ENCODE measurements at places on chromosomes 4 and X. TPM values are rescaled to one million over a fixed set of nuclear protein-coding genes. Genes with fewer than 3 reads are reported as not detected.

Gene GPR173
- not detected for total RNA-seq

Gene HTRA3
- total RNA-seq, result not detected

GRCh38 chr4:89914609-89915550 lies 20.2 kb downstream of the MMRN1 start:
- peak; percentile 1 for DNase-seq

Gene MID1IP1
- 78.5 TPM for total RNA-seq

DNA sequence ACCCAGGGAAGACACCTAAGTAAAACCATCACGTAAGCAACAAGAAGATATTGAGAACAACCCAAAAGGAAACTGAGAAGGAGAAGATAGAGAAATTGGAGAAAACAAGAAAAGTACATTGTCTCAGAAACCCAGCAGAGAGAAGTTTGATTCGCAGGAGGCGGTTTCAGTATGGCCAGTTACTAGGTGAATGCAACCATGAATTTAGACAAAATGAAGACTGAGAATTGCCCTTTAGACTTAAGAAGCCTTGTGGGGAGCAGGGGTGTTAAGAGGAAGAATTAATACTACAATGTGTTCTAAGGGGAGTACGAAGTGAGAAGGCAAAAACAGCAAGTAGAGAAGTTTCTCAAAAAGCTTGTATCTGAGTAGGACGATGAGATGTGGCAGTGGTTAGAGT lies 229.3 kb upstream of the NEIL3 start:
- DNase-seq, result no peak

GRCh38 chr4:123856689-123857545 lies 460.3 kb downstream of the SPRY1 start:
- no peak for DNase-seq

DNA sequence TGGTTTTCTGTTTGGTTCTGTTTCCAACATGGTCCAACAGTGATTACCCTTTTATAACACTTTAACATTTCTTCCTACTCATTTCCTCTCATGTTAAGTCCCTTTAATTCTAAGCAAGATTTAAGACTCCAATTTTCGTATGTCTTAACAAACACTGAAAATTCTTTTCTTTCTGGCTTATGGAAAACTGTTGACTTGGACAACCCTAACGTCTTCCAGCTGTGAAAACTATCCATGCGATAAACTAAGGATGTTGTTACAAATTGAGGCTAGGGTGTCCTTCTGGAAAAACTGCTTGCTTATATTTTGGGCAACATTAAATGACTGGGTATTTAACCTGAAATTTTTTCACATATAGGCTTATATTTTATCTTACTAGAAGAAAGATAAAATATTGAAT lies 33.9 kb upstream of the RTL3 start:
- DNase-seq, result no peak

GRCh38 chr4:130659320-130659719 lies 1563.4 kb downstream of the C4orf33 start:
- no peak for DNase-seq

GRCh38 chr4:86565651-86566050 lies 28.5 kb upstream of the PTPN13 start:
- no peak for DNase-seq

GRCh38 chr4:28469387-28469786 lies 1608.7 kb downstream of the STIM2 start:
- DNase-seq, result no peak

Gene LIMCH1
- 241 TPM for total RNA-seq

DNA sequence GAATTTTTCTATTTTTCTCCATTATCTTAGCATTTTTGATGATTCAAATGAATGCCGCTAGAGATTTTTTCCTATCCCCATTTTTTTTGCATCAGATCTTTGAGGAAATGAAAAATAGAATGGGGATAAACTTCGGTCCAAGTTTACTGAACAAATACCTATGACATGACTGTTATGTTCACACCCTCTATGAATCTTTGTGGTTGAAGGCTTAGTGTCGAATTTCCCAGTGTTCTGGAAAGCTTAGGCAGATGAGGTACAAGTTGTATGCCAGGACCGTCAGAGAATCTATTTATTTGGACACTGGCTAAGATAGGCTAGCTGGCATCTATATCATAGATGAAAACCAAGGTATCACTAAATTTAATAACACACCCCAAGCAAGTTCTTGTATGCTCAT lies 123.4 kb downstream of the SPCS3 start:
- DNase-seq, result peak; percentile 54

GRCh38 chrX:50495616-50496015 lies 25.0 kb upstream of the DGKK start:
- DNase-seq, result no peak

Gene SMIM10
- total RNA-seq, result 11.8 TPM

DNA sequence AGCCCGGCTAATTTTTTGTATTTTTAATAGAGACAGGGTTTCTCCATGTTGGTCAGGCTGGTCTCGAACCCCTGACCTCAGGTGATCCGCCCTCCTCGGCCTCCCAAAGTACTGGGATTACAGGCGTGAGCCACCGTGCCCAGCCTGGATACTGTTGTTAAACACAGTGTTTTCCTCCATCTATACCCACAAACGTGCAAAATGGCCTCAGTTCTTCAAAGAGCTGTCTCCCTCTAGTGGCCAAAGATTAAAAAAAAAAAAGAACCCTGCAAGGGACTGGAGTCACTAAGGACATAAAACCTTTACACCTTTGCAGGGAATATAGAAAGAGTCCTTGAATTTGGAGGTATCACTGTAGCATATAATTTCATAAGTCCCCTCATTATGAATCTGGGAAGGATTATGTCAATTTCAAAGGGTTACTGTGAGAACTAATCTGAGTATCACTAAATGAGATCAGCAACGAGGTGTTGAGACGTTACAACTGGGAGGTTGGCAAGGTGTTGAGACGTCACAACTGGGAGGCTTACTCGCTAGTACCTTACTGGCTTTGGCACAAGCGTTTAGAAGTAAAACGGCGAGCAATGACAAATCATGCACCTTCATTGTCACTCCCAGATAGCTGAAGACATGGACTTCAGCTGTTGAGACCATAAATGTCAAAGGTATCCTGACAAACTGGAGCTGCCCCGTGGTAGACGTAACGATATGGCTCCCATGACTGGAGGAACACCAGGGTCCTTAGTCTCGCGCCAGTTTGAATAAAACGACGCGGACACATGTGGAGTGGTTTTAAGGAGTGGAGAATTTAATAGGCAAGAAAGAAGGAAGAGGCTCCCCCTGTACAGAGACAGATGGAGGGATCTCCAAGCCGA lies 33.4 kb upstream of the ENPP6 start:
- DNase-seq, result peak; percentile 34

DNA sequence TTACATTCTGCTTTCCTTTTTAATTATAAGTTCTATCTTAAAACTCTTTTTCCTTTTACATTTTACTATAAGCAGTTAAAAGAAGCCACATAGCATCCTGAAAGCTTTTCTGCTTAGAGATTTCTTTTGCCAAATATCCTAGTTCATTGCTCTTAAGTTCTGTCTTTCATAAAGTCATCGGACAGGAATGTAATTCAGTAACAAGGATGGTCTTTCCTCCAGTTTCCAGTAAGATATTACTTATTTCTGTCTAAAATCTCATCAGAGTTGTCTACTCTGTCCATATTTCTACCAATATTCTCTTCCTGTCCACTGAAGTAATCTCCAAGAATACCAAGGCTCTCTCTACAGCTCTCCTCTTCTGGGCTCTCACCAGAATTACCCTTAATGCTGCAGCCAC lies 37.5 kb upstream of the ADH1C start:
- DNase-seq, result no peak

- DNase-seq, result peak; percentile 71
These were observed at the start of gene ANOS1 for GRCh38 chrX:8731559-8732395. ANOS1 (minus strand) TSS chrX:8732137; CDS start chrX:8732036, 101 bp downstream.

DNA sequence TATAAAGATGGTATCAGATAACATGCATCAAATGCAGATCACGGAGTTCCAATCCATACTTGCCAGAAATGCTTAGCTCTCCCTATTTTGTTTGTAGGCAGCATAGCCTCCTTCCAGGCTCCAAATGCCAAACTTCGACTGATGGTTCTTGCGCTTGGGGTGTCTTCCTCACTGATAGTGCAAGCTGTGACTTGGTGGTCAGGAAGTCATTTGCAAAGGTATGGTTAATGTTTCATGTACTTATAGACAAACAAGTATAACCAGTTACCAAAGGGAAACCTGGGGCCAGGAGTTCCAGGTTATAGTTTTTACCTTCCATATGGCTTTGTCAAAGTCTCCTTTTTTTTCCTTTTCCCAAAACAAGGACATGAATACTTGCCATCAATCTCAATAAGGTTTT lies 5.3 kb downstream of the CWH43 start:
- DNase-seq, result no peak

Gene FGG
- total RNA-seq, result not detected

Gene HTR2C
- total RNA-seq, result not detected

GRCh38 chr4:15063341-15063740 lies 61.1 kb downstream of the CPEB2 start:
- no peak for DNase-seq

DNA sequence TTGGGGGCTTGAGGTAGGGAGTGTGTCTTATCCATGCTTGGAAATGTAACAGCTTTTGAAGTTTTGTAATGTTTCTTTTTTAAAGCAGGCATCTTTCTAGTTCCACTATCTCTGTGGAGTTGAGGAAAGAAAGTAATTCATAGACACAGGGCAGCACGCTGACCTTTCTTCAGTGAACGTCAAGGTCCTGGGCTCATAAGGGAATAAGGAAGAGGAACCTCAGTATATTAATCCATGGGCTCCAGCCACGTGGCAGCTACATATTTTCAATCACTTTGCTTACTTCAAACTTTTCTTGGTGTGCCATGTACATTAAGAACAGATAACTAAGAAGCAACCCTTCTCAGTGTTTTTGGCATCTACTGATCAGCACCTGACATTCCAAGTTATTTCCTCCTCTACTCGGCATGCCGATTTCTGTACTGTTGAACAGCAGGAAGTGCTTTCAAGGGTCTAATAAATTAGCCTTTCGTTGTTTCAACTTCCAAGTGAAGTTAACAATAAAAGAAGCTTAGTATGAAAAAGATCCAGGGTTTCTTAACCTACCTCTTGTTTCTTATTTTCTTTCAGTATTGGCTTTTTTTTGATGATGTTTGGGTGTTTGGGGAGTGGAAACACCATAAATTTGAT lies 88.2 kb downstream of the SORBS2 start:
- DNase-seq, result no peak

DNA sequence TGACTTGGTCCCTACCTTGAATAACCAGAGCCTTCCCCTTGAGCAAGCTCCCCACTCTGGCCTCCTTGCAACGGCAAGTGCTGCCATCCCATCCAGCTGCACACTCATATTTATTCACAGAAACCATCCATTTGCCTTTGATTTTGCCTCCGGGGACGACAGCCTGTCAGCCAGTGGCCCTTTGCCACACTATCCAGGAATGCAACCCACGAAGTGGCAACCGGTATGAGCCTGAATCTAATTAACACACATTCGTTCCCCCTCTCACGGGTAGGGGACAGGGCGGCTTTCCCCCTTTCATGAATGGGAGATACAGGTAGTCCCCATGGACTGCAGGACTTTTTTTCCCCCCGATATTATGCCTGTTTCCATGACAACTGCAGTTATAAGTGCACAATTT lies 15.5 kb downstream of the CRMP1 start:
- no peak for DNase-seq

DNA sequence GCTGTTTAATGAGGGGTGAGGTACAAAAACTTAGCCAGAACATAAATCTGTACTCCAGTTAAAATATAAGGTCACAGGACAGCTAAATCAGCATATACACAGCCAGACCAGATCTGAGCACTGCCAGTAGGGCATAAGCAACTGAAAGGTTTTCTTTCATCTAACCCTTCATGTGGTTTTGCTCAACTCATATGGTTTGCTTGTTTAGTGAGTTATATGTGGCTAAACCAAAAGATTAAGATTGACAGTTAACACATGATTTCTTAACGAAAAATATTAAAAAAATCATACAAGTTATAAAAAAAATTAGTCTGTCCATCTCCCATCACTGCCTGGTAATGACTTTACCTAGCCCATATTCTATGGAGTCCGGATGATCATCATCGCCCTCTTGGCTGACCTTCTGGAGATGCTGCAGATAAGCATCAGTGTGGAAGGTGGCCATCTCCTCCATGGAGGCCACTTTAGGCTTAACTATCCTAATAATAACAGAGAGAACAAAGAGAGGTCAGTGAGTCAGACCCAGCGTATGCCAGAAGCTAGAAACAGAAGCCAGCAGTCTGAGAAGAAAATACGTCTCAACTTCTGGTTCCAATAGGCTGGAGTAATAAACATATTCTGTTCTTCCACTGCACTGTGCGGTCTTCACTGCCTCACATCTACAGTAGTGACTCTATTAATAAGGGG lies 4.1 kb downstream of the HDAC8 start:
- no peak for DNase-seq

- peak; percentile 36 for DNase-seq
These were observed 39.0 kb downstream of the ENPEP start for GRCh38 chr4:110514889-110515479.

Gene CNGA1
- total RNA-seq, result not detected

GRCh38 chr4:173564461-173564860 lies 34.4 kb upstream of the HAND2 start:
- DNase-seq, result no peak

Gene GPRASP1
- not detected for total RNA-seq

DNA sequence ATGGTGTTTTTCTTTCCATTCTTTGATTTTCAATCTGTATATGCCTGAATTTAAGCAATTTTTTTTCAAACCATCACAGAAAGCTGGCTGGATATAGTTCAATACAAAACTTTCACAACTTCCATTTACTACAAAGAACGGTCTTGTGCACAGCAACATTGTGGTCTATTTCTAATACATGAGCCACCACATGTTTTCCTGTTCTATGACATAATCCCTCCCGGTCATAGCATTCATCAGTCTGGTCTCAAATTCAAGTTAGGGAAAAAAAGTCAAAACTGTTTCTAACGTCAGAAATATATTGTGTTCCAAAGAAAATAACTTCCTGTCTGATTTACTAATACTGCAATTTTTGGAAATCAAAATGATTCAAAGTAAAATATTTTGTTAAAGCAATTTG lies 7.5 kb upstream of the CXCL6 start:
- DNase-seq, result no peak

Gene NMU
- 0.84 TPM for total RNA-seq

DNA sequence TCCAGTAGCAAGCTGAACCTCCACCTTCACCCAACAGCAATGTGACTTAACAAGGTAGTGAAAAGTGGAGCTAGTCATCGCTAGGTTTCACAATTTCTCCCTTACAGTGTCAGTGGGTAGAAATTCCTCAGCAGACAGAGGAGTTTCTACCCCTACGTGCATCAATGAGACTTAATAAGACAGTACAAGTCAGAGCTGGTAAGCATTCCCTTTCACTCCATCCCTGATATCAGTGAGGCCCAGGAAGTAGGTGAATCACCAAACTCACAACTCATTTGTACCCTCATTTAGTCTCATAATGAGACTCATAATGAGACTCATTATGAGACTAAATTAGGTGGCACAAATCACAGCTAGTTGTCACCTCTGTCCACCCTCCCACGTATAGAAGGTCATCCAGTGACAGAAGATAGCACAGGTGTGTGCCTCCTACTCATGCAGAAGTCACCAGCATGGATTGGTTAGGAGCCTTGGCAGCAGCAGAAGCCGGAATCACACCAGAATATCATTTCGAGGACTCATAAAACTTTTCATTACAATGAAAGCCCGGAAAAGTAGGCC lies 50.8 kb upstream of the NUDT10 start:
- no peak for DNase-seq
